ENCODE measurements at places on chromosomes 4 and X.

- peak; percentile 3 for DNase-seq
These were observed 782.8 kb upstream of the MAGEB2 start for GRCh38 chrX:29432534-29432933.

- DNase-seq: peak; percentile 94
These were observed 185.8 kb downstream of the APBB2 start for GRCh38 chr4:41028392-41029076.

GRCh38 chr4:57424232-57424897 is 314.2 kb upstream of the IGFBP7 start:
- DNase-seq: peak; percentile 41

DNA sequence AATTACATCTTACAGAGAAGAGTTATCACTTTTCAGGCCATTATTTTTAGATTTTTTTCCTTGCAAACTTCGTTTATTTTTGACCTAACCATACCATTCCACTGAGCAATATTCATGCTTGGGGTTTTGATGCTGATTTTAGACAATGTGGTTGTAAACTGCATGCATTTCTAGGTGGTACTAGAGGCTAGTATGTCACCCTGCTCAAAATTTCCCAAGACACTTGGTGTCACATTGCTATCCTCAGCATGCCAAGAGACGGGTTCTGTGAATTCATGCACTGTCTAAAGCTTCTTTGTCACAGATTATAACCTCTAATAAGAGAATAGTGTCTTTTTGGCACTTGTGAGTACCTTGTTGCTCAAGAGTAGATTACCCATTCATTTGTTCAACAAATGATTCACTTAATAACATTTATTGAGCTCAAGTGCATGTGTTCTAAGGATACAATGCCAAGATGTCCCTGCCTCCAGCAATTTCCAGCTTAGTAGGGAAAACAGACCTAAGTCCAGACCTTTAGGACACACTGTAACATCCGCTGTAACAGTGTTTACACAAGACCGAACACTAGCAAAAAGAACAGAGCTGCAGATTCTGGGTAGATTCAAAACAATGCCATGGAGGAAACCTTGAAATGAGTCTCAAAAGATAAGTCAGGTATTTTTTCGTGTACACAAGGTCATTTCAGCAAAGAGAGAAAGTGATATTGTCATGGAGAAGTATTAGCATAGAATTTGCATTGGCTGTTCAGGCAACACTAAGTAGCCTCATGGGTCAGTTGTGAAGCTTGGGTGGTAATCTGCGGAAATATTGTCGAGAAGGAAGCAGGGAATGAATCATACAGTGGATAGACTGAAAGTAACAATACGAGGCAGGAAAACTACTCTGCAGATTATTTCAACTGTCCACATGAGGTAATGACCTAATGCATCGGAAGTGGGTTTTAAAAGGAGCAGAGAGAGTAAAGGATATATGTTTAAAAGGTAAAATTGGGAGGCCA is 515.1 kb upstream of the ZFP42 start:
- DNase-seq: peak; percentile 42

DNA sequence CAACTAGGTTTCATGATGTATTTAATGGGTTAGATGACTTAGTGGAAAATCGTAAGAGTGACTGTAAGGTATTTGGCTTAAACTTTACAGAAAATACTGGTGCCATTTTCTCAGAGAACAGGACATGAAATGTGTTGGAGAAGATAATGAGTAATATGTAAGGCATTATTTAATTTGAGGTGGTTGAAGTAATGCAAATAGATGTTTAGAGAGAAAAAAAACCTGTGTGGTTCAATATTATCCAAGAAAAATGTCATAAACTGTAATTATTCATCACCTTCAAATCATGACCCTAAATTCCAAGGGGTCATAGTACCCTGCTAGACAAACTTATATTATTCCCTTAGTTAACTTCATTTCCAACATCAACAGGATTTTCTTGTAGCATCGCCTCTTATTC is 171.7 kb downstream of the EPHA5 start:
- no peak for DNase-seq

DNA sequence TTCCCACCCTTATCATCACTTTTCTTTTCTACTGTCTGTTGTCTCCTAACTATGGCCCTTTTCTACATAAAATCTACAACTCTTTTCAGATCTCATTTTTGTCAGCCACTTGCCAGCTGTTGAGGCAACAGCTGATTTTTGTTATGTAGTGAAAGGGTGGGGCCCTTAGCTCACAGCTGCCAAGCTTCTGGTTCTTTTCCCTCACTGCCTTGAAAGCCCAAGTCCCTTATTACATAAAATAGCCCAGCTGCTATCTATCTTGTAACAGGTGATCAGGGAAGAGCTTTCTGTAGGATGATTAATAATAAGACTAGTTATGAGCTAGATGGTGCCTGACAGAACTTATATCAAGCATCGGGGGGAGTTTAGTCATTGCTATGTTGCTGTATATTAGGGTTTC is 45.9 kb downstream of the ADGRL3 start:
- DNase-seq: no peak

- no peak for DNase-seq
These were observed 166.2 kb downstream of the WDFY3 start for GRCh38 chr4:84800256-84800655.

- DNase-seq: no peak
These were observed 263.6 kb downstream of the PTTG2 start for GRCh38 chr4:38223782-38224236.

GRCh38 chr4:172061204-172061603 is 248.0 kb downstream of the GALNTL6 start:
- DNase-seq: no peak

GRCh38 chrX:97310373-97310772 is 426.7 kb downstream of the RPA4 start:
- DNase-seq: peak; percentile 16

GRCh38 chrX:37796310-37796709 is 16.5 kb downstream of the CYBB start:
- DNase-seq: no peak

DNA sequence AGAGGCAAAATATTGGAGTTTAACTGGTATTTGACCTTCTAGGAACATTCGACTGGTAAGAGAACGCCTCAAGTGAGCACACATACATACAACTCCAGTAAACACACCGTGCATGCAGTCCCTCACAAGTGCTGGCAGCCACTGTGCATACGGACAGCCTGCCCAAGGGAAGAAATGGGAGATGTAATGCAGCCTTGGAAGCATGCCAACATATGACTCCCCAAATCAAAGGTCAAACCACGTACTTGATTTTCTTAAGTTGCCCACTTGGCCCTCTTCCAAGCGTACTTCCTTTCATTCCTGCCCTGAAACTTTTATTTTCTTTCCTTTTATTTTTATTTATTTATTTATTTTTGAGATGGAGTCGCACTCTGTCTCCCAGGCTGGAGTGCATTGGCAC is 206.6 kb downstream of the SPRY1 start:
- peak; percentile 71 for DNase-seq

- DNase-seq: no peak
These were observed 39.6 kb upstream of the CHRNA9 start for GRCh38 chr4:40295572-40295971.

DNA sequence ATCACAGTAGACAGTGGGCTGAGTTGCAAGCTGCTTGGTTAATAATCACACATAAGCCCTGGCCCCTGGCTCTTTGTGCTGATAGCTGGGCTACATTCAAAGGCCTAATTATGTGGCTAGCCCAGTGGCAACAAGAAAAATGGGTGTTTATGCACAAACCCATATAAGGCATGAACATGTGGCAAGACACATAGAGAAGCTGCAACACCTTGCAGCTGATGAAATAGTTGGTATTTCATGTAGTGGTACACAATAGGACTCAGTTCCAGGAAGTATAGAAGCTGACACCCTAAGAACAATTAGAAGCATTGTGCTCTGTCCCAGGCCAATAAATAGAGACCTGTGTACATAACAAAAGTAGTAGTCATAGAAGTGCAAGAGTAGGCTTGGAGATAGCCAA is 14.6 kb upstream of the ZNF630 start:
- DNase-seq: peak; percentile 26

DNA sequence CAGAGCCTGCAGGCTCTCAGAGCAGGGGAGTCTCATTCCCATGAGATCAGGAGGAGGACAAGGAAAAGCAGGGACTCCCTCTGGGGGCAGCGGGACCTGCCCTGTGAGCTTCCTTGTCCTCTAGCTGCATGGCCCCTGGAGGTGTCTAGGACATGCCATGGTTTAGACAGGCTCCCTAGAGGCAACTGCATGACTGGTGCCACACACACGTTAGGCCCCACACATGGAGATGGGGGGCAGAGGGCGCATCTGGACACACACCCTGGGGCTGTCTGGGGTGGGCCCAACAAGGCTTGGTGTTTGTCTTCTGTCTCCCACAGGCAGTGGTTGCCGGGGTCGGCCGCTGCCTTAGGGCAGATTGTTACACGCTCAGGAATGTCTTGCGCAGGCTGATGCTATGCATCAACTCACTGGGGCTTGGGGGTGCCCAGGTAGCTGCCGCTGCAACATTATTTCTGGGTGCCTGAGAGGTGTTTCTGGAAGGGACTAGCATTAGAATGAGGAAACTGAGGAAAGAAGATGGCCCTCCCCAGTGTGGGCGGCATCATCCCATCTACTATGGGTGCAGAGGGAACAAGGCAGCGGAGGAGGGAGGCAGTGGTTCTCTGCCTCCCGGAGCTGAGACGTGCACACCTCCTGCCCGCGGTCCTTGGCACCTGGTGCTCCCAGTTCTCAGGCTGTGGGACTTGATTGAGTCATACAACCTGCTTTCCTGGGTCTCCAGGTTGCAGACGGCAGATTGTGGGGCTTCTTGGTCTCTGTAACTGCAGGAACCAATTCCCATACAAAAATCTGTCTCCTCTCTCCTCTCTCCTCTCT is 32.1 kb upstream of the GPR78 start:
- no peak for DNase-seq

DNA sequence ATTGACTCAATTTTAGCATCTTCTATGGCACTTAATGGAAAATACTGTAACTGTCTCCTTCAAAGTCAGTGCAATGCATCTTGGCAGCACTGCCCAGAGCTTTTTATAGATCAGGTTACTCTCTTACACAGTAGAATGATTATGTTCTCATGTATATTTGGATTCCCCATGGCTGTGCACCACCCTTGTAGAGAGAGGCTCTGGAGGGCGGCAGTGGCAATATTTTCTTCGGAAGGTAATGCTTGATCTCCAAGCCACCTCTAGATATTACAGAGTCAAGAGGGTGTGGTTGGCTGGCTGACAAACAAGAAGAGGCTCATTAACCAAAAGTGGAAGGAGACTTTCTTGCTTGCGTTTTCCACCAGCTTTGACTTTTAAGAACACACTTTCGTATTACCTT is 72.8 kb upstream of the ARSJ start:
- DNase-seq: no peak

DNA sequence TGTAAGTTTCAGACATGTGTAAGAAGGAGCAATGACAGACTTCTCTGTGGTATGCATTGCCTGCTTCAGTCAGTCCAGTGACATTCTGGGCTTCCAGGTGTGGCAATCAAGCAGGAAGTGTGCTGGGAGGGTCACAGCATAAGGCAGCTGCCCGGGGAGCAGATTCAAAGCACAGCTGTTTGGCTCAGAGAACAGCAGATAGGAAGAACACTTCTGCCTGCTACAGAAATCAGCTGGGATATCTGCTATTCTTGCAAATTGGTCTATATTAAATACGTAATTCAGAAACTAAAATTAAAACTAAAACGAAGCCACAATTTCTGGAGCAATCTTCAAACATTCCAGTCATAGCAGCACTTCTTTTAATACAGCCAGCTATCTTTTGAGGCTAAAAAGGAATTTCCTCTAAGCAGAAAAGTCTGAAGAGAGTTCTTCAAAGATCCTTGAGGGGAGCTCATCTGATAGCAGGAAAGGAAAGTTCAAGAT is 47.5 kb upstream of the GALNT7 start:
- DNase-seq: peak; percentile 66

- DNase-seq: peak; percentile 24
These were observed 1.1 kb downstream of the HSPA4L start for GRCh38 chr4:127783026-127783769.

DNA sequence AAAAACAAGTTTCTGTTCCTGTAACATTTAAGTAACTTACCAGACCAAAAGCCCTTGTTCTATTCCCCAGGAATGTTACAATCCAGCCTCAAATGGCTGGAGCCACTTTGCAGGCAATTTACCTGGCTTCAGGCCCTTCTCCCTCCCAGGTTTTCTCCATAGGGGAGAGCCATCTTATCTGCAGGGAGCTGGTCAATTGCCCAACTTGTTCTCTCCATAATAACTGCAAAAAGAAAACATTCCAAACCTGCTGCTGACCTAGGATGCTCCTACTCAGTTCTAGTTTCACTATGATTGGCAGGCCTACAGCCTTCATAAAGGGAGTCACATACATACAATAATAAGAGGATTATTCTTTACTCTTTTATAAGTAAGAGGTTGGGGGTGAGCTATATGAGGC is 670.7 kb downstream of the PCDH7 start:
- DNase-seq: peak; percentile 32

- no peak for DNase-seq
These were observed 257.5 kb upstream of the SLC7A11 start for GRCh38 chr4:138499627-138500026.

- no peak for DNase-seq
These were observed 233.9 kb downstream of the RPA4 start for GRCh38 chrX:97117572-97117971.

DNA sequence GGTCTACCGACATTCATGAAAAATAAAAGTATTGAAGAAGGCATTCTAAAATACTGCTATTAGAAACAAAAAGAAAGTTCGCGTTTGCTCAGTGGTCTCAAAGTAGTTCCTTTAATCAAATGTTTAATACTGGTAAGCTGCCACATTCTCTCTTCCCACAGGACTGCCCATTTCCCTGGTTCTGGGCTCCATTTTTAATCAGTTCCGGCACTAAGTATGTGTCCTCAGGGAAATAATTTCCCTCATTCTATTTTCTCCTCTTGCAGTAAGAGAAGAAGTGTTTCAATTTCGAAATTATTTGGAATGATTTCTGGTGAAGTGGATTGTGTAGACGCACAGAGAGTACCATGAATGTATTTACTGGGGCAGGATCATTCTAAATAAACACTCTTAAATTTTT is 17.5 kb downstream of the VCX3A start:
- DNase-seq: no peak

GRCh38 chr4:23355258-23355657 is 534.6 kb downstream of the PPARGC1A start:
- no peak for DNase-seq

DNA sequence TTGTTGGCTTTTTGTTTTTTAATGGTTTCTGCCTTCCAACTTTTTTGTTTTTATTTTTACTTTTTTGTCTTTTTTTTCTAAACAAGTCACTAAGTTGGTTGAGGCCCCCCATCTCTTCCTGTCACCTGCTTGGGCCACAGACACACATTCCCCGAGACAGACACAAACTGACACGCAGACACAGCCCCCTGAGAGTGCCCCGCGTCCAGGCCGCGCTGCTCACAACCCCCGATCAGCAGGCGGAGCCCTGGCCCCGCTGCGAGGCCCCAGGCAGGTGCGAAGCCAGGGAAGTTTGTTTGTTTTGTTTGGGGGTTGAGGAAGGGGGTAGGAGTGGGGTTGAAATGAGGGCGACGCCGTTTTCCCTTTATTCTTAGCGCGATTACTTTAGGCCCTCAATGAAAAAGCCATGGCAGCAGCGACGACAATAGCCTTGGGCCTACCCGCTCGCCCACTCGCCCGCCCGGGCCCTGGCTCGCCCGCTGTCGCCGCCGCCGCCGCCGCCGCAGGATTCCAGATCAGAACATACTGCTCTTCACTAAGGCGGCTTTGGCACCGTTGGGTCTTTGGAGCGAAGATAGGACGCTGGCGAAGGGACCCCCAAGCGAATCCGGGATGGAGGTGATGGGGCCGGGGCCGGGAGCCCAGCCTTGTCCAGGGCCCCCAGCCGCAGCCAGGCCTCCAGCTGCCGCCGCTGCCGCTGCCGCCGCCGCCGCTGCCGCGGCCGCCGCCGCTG is 3.1 kb downstream of the PHOX2B start:
- no peak for DNase-seq

GRCh38 chrX:19920945-19921344 is 33.5 kb upstream of the SH3KBP1 start:
- no peak for DNase-seq

Data from amniotic epithelial cell (primary cell).